ENCODE measurements at places on chromosomes 2 and 18.
A peak's percentile ranks its signal among the peaks of the same experiment; 100 is the strongest.

- DNase-seq: no peak
Observed at GRCh38 chr18:79799619-79800370, 2.1 kb downstream of the KCNG2 start.

- no peak for DNase-seq
Observed at GRCh38 chr2:42486145-42486906, 7.5 kb downstream of the KCNG3 start.

- DNase-seq: no peak
Observed at GRCh38 chr2:231263118-231263831, 64.8 kb downstream of the ARMC9 start.

DNA sequence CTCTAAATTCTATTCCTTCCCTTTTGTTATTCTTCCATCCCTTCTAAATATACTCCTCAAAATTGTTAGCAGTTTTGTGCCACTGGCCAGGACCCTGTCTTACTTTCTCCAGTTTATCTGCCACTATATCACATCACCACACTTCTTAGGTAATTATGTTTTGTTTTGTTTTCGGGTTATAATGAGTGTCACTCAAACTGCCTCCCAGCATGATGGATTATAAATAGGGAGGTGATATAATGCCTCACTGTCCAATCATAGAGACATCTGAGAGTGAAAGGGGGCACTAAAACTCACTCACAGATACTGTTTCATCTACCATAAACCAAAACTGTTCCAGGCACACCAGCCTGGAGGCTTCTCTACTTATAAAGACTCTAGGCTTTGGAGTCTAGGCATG, 3.5 kb downstream of the RSAD2 start:
- DNase-seq: no peak

DNA sequence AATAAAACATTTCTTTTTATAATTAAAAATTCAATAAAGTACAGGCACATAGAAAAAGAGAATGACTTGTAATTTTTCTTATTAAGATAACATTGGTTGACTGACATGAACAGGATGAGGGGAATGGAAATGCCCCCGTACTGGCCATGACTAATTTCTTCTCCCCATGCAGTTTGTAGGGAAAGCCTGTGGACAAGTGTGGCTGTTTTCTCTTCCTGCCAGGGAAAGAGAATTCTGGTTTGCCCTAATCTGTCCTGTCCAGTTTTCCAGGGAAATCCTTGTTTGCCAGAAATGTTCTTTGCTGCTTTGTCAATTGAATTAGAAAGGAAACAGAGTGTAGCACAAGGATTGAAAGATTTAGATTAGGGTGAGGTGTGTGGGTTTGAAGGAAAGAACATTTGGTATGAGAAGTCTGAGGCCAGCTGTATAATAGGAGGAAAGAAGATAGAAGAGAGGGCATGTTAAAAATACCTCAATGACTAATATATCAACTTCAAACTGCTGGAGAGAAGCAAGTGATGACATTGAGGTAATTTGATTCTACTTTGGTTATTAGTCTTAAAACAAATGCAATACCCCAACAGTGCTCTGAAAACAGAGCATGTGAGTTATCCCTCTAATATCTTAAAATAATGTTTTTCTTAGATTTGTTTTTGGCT, 593.9 kb upstream of the ZNF804A start:
- DNase-seq: no peak

- DNase-seq: no peak
Observed at GRCh38 chr2:198901894-198902293, 555.8 kb downstream of the SATB2 start.

DNA sequence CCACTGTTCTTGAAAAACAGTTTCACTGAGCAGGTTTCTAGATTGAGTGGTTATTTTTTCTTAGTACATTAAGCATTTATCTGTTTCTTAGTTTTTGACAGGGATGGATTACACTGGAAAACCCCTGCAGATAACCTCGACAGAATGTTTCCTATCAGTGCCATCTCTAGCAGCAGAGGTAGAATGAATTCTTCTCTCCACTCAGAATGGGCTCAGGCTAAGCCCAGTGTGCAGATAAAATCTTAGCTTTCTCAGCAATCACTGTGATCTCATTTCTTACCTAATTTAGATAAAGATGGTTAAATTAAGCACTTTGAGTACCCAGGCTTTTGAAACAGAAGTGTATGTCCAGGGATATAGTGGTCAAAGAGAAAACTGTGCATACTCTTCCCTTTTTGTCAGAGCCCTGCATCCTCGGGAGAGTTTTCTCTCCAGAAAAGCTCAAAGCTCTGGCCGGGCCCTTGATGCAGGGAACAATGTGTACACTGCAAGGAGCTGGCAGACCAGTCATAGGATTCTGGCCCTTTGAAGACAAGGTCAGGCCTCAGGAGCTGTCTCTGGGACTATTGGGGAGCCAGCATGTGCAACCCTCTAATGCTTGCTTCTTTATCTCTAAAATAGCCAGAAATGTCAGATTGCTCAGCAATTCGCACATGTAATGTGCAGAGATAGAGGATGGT, 10.6 kb upstream of the AKAIN1 start:
- DNase-seq: no peak

GRCh38 chr18:68728081-68728700, 13.3 kb upstream of the TMX3 start:
- DNase-seq: no peak

- DNase-seq: peak; percentile 55
Observed at GRCh38 chr18:63339920-63340484, 20.4 kb upstream of the BCL2 start.

GRCh38 chr2:141529659-141530058, 601.2 kb downstream of the LRP1B start:
- DNase-seq: no peak

DNA sequence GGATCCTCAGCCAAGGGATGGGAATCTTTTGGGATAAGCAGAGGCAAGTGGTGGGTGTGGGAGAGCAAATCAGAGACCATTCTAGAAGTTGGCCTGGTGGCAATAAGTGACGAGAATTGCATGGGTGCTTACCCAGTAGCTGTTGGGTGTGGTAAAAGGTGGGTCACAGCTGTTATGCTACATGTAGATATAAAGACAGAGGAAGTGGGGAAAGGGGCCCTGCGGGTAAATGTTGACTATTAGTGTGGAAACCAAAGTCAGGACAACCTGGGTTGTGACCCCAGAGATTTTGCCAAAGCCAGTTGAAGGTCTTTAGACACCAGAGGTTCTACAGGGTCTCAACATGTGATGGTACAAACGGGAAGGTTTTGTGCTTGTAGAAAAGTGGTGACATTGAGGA, 443.6 kb upstream of the HNRNPA3 start:
- no peak for DNase-seq

DNA sequence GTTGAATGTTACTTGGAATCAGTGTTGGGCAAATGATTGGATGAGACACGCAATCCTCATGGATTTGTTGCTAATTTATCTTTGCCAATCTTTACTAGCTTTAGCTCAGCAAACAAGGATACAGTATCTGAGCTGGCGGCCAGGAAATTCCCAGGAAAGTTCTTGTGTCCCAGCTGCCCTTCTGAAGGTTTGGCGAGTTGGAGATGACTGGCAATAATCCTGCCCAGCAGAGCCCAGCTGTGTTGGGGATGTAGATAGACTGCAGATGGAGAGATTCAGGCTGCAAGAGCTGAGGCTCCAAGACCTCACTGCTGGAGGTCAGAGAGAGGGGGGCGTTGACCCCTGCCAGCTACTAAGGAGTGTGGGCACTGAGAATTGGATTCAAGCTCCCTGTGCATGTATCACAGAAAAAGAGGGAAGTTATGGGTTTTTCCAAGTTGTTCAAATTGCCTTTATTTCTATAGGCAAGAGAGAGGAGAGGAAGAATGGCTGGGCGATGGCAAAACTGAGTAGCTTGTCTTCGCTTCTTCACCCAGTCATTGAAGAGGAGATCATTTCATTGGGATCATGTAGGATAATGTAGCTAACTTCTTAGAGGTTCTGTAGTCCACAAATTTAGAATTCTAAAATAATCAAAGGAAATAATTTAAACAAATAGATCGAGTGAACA, 506.8 kb upstream of the LRATD1 start:
- DNase-seq: no peak

GRCh38 chr18:59993560-59993959, 93.8 kb downstream of the PMAIP1 start:
- no peak for DNase-seq

DNA sequence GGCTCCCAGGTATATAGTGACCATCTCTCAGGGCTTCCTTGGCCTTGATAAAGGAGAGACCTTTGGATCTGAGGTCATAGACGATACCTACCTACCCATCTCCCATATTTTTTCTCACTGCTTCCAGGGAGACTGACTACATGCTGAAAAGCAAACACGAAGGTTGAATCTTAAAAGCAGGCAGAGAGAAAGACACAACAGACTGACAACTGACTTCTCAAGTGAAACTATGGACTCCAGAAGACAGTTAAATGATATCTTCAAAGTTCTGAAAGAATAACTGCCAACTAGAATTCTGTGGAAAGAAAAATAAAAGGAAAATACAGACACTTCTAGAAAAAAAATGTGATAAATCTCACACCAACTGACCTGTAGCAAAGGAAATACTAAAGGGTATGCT, 76.5 kb upstream of the HAAO start:
- no peak for DNase-seq

GRCh38 chr2:64797881-64798575, 144.3 kb upstream of the SERTAD2 start:
- no peak for DNase-seq

GRCh38 chr2:25960920-25961319, 21.4 kb downstream of the KIF3C start:
- DNase-seq: peak; percentile 11

DNA sequence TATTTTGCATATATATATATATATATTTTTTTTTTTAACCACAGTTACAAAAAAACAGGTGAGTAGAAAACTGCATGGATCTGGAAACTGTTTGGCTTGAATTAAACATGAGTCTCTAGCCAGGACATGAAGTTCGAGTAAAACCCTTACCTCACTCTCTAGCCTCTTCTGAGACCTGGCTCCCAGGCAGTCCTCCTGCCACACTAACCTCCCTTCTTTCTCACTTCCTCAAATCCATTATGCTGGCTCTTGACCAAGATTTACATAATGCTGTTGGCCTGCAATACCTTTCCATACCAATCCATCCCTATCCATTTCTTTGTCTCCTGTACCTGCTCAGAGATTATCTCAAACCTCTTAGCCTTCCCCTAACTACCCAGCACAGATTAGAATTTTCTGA, 34.0 kb downstream of the PIGN start:
- no peak for DNase-seq

DNA sequence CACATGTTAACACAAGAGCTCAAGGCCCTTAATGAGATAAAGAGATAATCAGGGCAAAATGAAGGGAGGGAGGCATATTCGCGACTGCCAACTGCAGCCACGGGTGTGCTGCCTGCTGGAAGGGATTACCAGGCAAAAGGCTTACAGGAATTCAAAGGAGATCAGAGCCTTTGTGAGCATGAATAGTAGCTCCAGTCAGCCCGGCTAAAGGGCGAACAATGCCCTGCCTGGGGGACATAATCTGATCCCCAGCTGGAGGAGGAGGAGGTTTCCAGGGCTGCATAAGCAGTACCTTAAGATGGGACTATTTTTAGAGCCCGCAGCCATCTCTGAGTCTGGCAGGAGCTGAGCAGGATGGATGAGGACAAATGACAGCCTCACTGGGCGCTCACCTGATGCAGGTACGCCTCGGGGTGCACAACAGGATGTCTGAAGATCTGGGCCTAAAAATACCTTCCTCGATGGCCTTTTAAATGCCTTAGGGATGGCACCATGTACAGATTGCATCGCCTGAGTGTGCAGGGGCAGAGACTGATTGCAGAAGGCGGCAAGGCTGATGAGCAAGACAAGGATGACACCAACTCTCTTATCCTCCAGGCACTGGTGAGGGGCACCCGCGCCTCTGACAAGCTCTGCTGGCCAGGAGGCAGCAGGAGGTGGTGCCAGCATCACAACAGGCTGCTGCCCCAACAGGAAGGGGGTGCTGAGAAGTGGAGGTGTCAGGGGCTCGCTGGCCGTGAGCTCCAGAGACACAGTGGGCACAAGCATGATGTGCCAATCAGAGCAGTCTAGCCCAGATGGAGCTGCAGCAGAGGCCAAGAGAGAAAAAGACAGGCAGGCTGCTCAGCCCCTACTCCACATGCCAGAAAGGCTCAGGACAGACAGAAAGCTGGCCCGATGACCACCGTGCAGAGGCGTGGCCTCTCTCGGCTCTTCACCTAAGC, 111.4 kb downstream of the EIPR1 start:
- DNase-seq: no peak

GRCh38 chr2:8153258-8153718, 528.6 kb upstream of the ID2 start:
- no peak for DNase-seq

DNA sequence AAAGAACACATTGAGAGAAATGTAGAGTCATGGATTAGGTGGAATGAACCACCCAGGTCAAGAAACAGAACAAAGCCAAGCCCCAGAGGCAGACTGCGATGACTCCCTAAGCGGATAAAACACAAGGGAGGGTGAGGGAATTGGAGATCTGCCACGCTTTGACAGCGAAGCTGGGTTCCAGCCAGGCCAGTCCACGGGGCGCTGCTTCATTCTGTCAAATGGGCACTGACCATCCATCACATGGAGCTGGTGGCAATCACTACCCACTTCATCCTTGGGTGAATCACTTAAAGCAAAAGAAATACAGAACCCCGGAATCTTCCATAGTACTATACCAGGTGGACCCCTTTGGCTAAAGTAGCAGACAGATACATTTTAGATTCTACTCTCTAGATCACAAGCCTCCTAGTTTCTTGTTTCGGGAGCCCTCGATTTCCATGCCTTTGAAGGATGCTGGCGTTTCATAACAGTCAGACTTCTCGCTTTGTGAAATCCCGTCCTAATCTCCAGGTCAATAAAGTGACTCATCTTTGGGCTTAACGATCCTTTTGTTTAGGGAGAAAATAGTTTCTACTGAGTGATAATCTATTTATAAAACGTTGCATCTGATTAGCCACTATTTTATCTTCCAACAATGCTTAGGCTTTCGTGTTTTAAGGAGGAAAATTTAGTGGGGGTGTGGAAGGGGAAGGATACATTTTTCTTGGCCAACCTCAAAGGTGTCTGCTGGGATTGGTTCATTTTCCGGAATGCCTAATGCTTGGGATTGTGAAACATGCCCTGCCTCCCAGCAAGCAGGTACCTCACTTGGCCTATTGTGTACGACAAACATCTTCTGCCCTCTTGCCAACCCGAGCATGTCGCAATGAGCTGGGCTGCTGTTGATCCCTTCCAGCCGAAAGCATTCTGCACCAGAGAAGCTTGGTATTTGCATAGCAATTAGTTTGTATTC, 44.1 kb upstream of the HDAC4 start:
- DNase-seq: no peak

- DNase-seq: no peak
Observed at GRCh38 chr18:43934781-43935471, 657.6 kb upstream of the SYT4 start.

- no peak for DNase-seq
Observed at GRCh38 chr2:66477135-66477842, 42.4 kb downstream of the MEIS1 start.

DNA sequence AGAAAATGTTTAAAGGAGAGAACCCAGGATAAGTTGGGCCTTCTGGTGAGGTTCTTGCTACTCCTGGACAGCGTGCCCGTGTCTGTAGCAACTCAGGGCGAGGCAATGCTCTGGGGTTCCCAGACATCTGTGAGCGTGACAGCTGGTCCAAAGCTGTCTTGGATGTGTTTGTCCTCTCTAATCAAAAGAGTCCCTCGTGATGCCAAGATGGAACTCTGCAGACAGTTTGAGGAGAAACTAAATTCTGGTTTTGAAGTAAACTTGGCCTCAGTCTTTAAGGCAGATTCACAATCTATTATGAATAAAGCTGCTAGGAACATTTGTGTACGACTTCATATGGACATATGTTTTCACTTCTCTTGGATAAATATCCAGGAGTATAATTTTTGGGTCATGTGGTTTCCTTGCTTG, 47.3 kb downstream of the TMEM17 start:
- no peak for DNase-seq
